Non-pigmented ciliary epithelial cell (primary cell): ENCODE measurements at places on chromosomes 12 and 14.

GRCh38 chr12:49403971-49404450 lies 36.7 kb downstream of the SPATS2 start:
- no peak for DNase-seq

GRCh38 chr12:26701604-26702215 lies 131.3 kb downstream of the ITPR2 start:
- no peak for DNase-seq

GRCh38 chr12:90333939-90334338 lies 621.0 kb downstream of the CCER1 start:
- DNase-seq = no peak

- no peak for DNase-seq
These were observed 392.5 kb upstream of the RGS6 start for GRCh38 chr14:71539650-71540285.
